NCI-H187 treated with DMSO at 0.1 percent for 48 hours (cell line): ENCODE measurements at places on chromosomes 16 and 17.

- no peak for DNase-seq
Observed at GRCh38 chr16:55443434-55444346, 35.3 kb upstream of the MMP2 start.

GRCh38 chr17:3968886-3969524 lies 4.8 kb upstream of the ATP2A3 start:
- DNase-seq: no peak

DNA sequence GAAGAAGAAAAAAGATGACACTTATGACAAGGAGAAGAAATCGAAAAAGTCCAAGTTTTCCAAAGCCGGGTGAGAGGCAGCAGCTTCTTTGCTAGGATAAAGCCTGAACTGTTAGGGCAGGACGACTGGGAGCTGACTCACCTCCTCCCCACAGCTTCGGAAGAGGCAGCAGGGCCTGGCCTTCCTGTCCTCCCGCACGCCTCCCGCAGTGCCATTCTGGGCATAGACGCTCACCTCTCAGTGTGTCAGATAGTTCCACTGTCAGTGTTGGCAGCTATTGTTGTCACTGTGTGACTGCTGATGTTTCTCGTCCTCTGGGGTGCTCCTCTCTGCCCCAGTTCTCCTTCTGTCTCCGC lies 12.6 kb downstream of the UBN1 start:
- DNase-seq: no peak

GRCh38 chr17:73718912-73719311 lies 74.7 kb upstream of the SDK2 start:
- DNase-seq: peak; percentile 22

DNA sequence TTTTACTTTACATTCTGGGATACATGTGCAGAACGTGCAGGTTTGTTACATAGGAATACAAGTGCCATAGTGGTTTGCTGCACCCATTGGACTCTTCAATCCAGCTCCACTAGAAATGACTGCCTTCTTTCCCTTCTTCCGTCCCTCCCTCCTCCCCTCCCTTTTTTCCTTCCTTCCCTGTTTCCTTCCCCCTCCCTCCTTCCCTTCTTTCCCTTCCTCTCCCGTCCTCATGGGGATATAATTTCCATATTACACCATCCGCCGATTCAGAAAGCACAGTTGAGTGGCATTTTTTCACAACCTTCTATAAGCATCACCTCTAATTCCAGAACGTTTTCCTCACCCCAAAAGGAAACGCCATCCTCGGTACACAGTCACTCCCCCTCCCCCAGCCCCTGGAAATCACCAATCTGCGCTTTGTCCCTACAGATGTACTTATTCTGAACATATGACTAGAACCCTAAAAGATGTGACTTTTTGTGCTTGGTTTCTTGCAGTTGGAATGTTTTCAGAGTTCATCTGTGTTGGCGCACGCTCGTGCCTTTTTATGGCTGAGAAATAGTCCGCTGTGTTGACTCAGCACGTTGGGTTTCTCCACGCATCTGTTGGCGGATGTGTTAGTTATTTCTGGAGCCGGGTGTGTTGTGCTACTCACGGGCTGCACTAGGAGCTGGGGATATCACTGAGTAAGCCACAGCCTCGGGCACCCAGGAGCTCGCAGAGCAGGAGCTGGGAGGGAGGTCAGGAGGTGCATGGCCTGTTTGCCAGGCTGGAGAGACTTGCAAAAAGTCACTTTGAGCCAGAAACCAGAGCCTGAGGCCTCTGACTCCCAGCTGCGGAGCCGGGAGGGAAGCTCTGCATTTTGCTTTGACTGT lies 336.4 kb downstream of the SEC14L1 start:
- no peak for DNase-seq

DNA sequence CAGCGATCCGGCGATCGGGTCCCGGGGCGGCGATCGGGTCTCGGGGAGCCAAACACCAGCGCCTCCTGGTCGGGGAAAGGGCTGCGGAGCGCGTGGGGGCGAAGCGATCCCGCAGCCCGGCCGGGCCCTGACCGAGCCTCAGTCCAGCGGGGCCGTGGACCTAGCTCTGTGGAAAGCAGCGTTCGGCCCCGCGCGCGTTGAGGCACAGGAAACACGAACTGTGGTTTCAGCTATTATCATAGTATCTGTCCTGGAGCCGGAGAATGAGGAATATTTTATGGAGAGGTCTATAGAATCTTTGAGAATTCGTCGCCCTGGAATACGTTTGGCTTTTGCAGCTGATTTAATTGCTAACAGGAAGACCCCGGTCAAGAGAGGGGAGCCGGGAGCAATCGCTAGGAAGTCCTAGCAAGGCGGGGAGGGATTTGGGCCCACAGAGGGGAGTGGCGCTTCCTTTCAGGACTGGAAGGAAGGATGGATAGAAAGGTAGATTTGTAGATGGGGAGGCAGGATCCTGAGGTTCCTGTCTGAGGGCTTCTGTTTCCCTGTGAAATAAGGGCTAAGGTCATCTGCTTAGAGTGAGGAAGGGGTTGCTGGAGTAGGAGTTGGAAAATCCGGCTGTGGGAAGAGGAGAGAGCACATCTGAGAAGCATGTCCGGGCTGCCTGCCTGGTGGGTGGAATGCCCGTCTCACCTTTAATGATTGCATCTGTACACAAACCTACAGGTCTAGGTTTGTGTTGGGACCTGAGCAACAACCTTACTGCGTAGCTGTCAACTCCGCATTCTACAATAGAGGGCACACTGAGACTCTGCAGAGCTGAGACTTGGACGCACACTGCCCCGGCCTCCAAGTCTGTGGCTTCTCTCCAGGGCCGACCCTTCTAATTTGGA lies 770 bp downstream of the CCNF start:
- no peak for DNase-seq

GRCh38 chr17:74744349-74744713 lies 4.1 kb upstream of the NHERF1 start:
- no peak for DNase-seq
